ENCODE measurements at places on chromosomes 13 and 19.

GRCh38 chr19:731000-731399, 19.9 kb upstream of the MISP start:
- no peak for DNase-seq

DNA sequence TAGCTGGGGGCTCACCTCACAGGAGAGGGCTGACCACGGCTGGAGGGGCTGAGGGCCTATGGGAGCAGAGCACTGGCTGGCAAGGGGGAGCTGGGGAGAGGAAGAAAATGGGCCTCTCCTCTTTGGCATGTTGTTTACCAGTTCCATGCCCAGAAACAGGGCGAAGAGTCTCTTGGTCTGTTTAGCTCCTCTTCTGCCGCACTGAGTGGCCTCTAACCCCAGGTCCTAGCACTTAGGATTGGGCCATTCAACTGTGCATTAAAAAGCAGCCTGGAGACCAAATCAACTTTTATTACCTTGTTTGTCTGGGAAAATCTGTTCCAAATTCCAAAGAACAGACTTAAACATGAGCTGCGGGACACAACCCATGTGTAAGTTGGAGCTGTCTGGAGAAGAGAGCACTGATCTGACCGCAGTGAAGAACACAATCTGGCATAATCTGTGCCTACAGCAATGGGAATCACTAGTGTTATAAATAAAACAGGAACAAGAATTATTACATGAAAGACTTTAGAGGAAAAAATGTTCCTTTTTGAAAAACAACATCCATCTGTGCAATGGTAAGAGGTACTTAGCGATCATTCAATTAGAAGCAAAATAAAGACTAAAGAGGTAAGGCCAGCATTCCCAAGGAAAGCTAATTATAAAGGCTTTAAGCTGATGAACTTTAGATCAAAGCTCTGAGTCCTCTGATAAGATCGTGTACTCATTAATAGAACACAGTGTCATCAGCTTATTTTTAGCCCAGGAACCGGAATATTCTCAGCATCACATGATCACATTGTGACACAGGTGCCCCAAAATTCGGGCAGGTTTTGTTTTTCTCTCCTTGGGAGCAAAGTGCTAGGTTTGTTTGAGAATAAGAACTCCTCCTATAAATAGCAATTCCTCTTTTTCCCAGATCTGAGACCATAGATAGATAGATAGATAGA, 243.2 kb downstream of the COL4A1 start:
- no peak for DNase-seq

GRCh38 chr19:38759590-38760003, 13.7 kb downstream of the LGALS7 start:
- no peak for DNase-seq

GRCh38 chr13:106649495-106649894, 81.6 kb upstream of the ARGLU1 start:
- no peak for DNase-seq

- DNase-seq: peak; percentile 44
Observed at GRCh38 chr19:53903055-53903680, 5.9 kb upstream of the CACNG7 start.

- DNase-seq: no peak
Observed at GRCh38 chr13:80783926-80784565, 443.1 kb upstream of the SPRY2 start.

DNA sequence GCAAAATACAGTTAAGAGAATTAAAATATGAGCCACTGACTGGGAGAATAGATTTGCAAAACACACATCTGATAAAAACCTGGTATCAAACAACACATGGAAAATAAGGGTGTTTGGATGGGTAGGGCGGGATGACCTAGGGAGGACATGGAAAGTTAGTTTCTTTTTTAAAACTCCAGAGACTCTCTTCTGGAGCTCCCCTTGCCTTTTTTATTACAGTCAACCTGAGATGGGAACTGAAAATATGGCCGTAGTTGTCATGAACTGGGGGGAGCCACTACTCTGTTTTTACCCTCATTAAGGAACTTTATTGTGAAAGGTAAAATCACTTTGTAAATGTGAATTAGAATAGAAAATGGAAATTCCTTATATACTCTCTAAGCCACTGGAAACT, 113.0 kb downstream of the ATP11A start:
- DNase-seq: no peak

DNA sequence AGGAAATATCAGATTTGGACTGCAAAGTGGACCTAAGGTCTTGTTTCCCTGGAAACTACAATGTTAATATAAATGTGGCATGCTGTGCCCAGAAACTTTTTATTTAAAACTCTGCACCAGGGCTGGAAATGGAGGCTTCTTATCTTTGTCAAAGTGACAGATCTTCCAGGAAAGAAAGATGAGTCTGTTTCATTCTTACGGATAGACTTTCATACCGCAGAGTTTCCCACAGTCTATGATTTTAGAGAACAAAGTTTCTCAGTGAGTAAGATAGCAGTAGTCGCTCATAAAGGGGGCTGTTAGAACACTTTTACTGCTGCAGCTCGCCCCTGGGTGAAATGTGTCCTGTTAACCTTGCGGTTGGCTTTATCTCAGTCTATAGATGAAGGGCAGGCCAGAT, 6.7 kb downstream of the CLEC11A start:
- DNase-seq: no peak

- DNase-seq: no peak
Observed at GRCh38 chr13:71499235-71499634, 367.8 kb downstream of the DACH1 start.

DNA sequence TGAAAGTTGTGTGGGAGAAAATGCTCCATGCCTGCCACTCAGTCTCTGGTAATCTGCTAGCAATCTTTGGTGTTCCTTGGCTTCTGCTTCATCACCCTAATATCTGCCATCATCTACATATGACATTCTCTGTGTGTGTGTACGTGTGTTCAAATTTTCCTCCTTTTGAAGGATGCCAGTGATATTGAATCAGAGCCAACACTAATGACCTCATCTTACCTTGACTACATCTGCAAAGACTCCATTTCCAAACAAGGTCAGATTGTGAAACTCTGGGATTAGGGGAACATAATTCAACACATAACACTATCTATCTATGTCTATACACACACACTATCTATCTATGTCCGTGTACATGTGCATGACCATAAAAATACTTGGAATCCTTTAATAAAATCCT, 81.4 kb upstream of the IRS2 start:
- no peak for DNase-seq

DNA sequence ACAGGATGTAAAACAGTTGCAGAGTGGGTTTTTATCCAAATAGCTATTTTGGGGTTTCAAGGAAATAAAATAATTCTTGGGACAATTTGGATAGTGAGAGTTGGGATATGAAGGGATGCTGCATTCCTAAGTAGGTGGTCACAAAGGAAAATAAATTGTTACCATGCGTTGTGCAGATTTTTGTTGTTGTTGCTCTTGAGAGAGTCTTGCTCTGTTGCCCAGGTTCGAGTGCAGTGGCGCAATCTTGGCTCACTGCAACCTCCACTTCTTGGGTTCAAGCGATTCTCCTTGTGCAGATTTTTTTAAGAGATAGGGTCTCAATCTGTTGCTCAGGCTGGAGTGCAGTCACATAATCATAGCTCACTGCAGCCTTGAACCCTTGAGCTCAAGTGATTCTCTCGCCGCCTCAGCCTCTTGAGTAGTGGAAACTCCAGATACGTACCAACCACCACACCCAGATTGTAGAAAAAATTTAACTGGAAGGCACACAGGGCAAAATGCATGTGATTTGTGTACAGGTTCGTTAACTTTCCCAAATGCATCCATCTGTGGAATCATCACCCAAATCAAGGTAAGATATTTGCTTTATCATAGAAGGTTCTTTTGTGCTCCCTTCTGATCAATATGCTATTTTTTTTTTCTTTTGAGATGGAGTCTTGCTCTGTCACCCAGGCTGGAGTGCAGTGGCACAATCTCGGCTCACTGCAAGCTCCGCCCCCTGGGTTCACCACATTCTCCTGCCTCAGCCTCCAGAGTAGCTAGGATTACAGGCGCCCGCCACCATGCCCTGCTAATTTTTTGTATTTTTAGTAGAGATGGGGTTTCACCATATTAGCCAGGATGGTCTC, 16.0 kb downstream of the SLC1A5 start:
- DNase-seq: no peak

DNA sequence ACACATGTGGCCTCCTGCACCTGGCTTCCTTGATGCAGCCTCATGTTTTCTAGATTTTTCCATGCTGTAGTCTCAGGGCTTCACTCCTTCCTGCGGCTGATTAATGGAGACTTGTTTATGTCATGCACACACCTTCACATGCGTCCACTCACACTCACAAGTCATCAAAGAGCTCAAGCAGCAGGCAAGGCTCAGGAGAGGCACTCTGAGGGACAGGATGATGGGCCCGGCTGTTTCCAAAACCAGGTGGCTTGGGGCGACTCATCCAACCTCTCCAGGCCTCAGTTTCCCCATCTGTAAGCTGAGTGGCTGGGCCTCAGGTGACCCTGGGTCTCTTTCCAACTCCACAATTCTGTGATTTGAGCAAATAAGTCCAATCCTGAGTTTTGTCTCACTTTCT, 36.9 kb downstream of the RASA3 start:
- DNase-seq: no peak

- no peak for DNase-seq
Observed at GRCh38 chr19:1904860-1905109, 414 bp upstream of the ADAT3 start.

- no peak for DNase-seq
Observed at GRCh38 chr19:22807061-22807835, 23.3 kb upstream of the ZNF99 start.

GRCh38 chr13:31476266-31476665, 263.1 kb upstream of the RXFP2 start:
- DNase-seq: no peak

GRCh38 chr13:113359571-113359970, 4.4 kb downstream of the GRTP1 start:
- no peak for DNase-seq

GRCh38 chr19:41646589-41647204, 19.8 kb upstream of the CEACAM4 start:
- DNase-seq: peak; percentile 44

- no peak for DNase-seq
Observed at GRCh38 chr13:98525456-98526181, 51.3 kb downstream of the STK24 start.

DNA sequence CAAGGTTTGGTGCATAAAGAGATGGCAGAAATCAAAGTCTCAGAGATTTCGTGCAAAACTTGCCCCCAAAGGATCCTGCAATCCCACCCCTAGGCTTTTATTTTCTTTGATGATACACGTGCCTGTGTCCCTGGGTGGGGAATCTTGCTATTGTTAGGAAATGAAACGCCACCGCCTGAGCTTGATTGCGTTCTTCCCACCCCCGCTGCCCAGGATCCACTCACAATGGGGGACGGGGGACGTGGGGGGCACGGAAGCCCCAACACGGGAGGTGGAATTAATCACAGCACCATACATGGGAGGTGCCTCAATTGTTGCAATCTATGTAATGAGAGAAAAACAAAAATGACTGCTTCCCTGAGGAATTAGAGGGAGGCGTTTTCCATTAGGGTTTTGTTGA, 39.6 kb downstream of the ZNRF4 start:
- no peak for DNase-seq

GRCh38 chr19:7926021-7926726, at the start of gene CTXN1:
CTXN1 (minus strand) TSS chr19:7926135; CDS start chr19:7925538, 597 bp downstream.
- peak; percentile 76 for DNase-seq

- DNase-seq: no peak
Observed at GRCh38 chr13:98254513-98254912, 77.4 kb upstream of the RNF113B start.

- DNase-seq: no peak
Observed at GRCh38 chr13:59665732-59666131, 498.0 kb downstream of the DIAPH3 start.

- no peak for DNase-seq
Observed at GRCh38 chr13:48491423-48492095, 41.3 kb downstream of the RCBTB2 start.

- DNase-seq: no peak
Observed at GRCh38 chr13:44274771-44275205, 98.8 kb upstream of the SERP2 start.

- DNase-seq: no peak
Observed at GRCh38 chr13:75175575-75175974, 306.4 kb downstream of the TBC1D4 start.

DNA sequence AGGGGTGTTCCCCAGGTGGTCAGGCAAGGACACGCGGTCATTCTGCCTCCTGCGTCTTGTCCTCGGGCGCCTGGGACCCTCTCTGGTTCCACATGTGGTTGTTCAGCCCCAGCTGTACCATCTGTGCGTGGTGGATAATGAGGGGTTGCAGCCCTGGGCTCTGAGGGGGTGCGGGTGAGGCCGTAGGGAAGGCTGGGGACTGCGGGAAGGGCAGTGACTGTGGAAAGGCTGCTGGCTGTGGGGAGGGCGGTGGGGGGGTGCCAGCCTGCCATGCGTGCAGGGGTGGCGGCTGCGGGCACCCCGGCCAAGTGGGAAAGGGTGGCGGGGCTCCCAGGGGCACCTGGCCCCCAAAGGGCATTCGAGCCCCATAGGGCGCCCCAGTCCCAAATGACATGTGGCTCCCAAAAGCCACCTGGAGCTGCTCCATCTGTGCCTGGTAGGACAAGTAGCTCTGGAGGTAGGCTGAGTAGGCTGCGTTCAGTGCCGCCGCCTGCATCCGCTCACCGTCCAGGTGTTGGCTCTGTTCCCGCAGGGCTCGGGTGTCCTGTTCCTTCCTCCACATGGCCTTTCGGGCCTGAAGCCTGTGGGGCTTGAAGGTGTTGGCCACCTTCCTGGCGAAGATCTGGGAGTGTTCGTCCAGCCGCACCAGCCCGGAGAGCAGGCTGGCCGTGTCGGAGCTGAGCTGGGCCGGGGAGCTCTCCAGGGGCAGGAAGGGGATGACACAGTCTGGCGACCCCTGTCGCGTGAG, 15.1 kb downstream of the TICAM1 start:
- no peak for DNase-seq

GRCh38 chr13:39144941-39145533, 106.8 kb downstream of the NHLRC3 start:
- peak; percentile 71 for DNase-seq

DNA sequence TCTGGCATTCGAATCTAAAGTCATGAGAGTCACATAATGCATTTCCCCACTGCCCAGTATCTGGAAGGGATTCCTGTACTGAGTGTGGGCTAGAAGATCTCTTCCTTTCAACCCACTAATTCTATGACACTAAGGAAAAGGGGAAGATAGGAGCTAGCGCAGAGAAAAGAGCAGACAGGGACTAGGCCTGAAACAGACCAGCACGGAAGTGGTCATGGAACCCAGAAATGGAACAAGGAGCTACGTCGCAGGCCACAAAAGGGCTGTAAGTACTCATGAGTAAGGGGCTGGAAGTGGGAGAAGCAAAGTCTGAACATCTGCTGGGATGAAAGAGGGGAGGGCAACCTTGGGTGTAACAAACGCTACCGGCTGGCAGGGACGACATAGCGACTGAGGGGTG, 8.6 kb downstream of the ABCC4 start:
- DNase-seq: no peak

GRCh38 chr19:17235300-17235970, 9.4 kb downstream of the OCEL1 start:
- DNase-seq: peak; percentile 84

GRCh38 chr13:109096101-109096500, 466.7 kb downstream of the MYO16 start:
- no peak for DNase-seq

- DNase-seq: no peak
Observed at GRCh38 chr13:108120856-108121255, 94.5 kb downstream of the LIG4 start.
